T-helper 1 cell (primary cell): ENCODE measurements at places on chromosomes 2 and 18.

GRCh38 chr18:26584745-26585144 lies 36.4 kb upstream of the KCTD1 start:
- DNase-seq: no peak

- no peak for DNase-seq
These were observed 32.7 kb downstream of the SFT2D3 start for GRCh38 chr2:127733816-127734537.

- DNase-seq: peak; percentile 40
These were observed 221.8 kb downstream of the INSIG2 start for GRCh38 chr2:118309946-118310680.

- DNase-seq: peak; percentile 14
These were observed 26.3 kb downstream of the MRPL35 start for GRCh38 chr2:86225581-86225980.

DNA sequence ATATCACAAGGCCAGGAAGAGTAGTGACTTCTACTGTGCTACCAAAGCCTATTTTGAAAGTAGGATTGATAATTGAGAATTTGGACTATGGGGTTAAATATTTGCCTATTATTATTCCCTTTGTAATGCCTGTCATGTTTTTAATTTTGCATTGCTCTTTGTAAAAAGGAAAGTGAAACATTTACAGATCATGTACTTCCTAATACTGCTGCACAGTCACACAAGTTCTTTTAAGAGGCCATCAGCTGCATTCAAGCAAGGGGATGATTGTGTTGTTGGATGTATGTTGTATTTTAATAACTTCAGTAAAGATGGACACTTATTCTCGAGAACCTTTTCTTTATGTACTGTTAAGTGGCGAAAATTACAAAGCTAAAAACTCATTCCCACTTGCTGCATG lies 70.1 kb downstream of the PLEKHA3 start:
- no peak for DNase-seq

- DNase-seq: no peak
These were observed 4.4 kb upstream of the RNF103 start for GRCh38 chr2:86628091-86628522.

GRCh38 chr2:156190517-156190916 lies 142.0 kb downstream of the NR4A2 start:
- no peak for DNase-seq

GRCh38 chr2:208479342-208479741 lies 72.8 kb downstream of the PTH2R start:
- no peak for DNase-seq

GRCh38 chr18:55280503-55280902 lies 307.5 kb downstream of the TCF4 start:
- DNase-seq: no peak

DNA sequence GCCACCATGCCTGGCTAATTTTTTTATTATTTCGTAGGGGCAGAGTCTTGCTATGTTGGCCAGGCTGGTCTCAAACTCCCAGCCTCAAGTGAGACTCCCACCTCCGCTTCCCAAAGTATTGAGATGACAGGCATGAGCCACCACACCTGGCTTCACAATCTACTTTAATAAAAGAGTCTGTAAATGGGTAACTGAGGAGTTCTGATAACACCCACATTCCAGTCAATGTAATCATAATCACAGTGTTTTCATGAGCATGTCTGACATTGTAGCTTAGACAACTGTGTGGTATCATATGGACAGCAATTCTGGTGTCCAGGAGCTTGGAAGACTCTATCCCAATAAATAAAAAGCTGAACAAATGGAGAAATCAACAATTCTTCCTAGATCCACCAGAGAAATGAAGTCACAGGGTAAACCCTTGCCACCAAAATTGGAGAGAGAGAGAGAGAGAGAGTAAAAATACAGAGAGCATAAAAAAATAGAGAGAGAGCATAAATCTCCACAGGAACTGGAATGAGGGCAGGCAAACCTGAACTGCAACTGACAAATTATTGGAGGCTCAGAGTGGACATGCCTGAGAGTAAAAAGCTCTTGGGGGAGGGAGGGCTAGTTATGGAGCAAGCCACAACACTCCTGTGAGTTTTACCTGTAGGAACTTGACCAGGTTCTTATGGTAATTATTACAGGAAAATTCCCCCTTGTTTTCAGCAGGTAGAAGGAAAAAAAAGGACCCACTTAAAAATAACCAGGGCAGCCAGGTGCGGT lies 12.4 kb upstream of the NBEAL1 start:
- DNase-seq: no peak

GRCh38 chr2:19762959-19763605 lies 138.7 kb downstream of the TTC32 start:
- DNase-seq: no peak
